ENCODE measurements at places on chromosomes 12 and 14.
A peak's percentile ranks its signal among the peaks of the same experiment; 100 is the strongest.

GRCh38 chr12:20716037-20716436, 20.9 kb downstream of the SLCO1C1 start:
- DNase-seq, result no peak

- DNase-seq, result no peak
These were observed 44.8 kb downstream of the FBXW8 start for GRCh38 chr12:116955382-116956021.

GRCh38 chr14:66315548-66315947, 170.6 kb upstream of the CCDC196 start:
- no peak for DNase-seq

GRCh38 chr12:67911275-67911600, 78.0 kb upstream of the IFNG-AS1 start:
- no peak for DNase-seq

DNA sequence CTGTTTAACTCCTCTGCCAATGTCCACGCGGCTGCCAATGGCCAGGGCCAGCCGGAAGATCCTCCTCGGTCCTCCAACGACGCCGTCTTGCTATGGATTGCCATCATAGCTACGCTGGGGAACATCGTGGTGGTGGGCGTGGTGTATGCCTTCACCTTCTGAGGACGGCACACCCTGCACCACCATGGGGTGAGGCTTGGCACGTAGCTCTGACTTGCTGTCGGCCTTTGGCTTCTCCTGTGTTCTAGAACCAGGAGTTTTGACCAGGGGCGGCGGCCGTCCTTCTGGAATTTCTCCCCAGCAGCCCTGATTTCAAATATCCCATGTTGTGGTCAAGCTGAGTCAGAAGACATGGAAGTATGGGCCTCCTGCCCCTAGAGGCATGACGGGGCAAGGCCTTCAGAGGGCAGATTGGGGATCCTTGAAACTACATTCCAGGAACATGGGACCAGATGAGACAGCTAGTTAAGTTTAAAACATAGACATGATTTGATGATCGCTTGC, 47.5 kb downstream of the C14orf132 start:
- DNase-seq, result no peak

DNA sequence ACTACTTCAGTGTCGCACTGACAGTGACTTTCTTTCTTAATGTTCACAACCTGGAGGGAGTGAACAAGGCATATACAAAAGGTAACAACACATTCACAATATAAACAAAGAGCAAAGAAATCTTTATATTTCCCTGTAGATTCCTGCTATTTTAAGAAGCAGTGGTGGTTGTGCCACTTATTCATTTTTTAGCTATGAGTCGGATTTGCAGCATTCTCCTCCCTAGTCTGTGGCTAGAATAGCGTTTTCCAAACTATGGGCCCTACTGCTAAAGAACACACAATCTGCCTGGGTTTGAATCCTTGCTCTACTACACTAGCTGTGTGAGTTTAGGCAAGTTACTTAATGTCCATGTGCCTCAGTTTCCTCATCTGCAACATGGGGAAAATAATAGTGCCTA, 18.6 kb upstream of the MDM1 start:
- DNase-seq, result no peak

- DNase-seq, result no peak
These were observed 11.3 kb upstream of the KCNH3 start for GRCh38 chr12:49527361-49528130.

GRCh38 chr12:14957551-14958168, 3.7 kb downstream of the ARHGDIB start:
- peak; percentile 33 for DNase-seq

DNA sequence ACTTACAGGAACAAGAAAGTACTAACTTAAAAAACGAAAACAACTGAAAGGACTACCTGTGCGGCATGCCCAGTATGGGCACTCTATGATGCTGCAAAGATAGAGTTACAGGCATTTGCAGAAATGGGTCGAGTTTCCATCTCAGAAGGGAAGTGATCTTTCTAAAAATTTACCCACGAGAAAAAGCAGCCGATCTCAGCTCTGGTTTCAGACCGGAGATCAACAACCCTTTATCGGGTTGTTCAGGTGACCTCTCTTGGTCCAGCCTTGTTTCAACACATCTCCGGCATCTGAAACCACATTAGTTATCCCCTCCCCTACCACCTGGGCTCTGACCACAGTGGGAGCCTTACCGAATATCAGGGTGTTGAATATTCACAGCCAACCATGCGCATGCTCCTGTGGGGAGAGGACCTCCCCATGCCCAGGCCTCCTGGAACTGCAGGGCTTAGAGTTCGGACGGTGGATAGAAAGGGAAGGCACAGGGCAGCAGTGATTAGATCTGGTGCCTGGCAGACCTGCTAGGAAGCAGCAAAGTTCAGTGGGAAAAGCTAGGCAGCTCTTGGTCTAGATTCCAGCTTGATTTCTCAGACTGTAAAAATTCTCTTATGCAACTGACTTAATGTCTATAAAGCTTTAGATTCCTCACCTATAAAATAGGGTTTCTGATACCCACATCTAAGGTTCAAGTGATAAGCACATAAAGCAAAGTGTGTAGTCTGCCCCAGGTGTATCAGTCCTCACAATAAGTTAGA, 906.0 kb downstream of the VRK1 start:
- no peak for DNase-seq

DNA sequence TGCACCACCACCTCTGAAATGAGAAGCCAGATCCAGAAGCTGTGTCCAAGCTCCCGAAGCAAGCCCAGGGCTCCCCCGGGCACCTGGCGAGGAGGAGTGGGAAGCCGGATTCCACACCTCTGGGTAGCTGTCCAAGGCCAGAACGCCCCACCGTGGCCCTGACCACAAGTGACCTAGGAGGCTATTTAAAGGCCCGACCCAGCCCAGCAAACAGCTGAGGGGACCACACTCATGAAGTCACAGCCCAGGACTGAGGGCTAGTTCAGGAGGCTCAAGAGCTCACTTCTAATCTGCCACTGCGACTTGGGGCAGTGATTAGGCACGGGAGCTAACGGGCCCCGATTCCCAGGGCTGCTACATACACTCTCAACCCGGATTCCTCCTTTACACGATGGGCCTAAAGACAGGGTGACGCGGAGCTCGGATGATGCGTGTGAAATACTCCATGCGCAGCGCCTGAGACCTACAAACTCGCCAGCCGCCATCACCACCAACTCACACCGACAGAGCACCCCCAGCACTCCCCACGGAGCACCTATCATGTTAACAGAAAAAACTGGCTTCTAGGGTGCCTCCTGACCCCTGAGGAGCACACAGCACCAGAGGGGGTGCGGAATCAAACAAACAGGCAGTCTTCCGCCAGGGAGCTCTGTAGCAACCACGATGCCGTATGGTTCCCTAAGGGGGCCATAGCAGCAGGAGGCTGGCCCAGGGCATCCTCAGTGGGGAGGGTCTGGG, 84.0 kb upstream of the GPR68 start:
- no peak for DNase-seq

- DNase-seq, result no peak
These were observed 6.9 kb downstream of the GALNT9 start for GRCh38 chr12:132322206-132323132.

GRCh38 chr12:16331998-16332397, 15.4 kb upstream of the MGST1 start:
- no peak for DNase-seq

DNA sequence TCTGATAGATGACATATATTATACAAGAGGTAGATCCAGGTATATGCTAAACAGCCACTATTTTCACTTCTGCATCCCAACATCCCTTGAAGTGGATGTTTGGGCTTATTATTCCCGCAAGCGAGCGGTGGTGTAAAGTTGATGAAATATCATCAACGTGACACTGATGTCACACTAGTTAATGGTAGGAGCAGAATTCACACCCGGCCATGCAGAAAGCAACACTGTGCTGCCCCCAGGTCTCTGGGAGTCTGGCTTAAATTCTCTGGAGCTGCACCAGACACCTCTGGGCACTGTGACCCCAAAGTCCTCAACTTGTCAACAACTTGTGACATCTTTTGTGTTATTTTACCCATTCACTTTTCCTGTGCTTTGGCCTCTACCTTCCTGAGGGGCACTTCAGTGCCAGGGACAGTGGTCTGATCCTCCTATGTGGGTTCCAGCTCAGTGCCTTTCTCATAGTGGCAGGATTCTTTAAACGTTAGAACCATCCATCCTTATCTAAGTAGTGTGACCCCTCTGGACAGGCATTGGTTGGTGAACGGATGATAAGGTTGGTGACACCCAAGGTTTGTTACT, 952 bp downstream of the DRAM1 start:
- peak; percentile 65 for DNase-seq

GRCh38 chr14:101823511-101824120, 62.1 kb downstream of the PPP2R5C start:
- DNase-seq, result peak; percentile 69

DNA sequence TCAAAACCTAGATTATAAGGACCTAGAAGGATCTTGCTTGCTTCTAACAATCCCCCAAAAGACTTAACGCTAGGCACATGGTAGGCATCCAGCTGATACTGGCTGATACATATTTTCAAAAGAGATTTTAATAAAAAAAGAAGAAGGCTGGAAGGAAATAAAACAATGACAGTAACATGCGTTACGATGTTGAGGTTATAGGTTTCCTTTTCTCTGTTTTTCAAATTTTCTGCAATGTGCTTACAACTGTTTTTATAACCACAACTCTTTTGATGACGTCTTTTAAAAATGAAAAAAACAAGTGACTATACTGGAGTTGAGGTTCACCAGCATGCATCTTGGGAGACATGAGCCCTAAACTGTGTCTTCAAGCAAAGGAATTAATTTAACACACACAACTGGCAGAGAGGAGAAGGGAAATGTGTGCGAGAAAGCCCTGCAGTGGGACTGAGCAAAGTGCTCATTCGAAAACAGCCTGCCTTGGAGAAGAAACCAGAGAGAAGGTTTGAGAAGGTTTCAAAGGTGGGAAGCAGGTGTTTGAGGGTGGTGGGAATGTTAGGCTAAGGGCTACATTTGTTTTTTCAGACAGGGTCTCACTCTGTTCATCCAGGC, 80.4 kb downstream of the DUSP16 start:
- DNase-seq, result no peak

DNA sequence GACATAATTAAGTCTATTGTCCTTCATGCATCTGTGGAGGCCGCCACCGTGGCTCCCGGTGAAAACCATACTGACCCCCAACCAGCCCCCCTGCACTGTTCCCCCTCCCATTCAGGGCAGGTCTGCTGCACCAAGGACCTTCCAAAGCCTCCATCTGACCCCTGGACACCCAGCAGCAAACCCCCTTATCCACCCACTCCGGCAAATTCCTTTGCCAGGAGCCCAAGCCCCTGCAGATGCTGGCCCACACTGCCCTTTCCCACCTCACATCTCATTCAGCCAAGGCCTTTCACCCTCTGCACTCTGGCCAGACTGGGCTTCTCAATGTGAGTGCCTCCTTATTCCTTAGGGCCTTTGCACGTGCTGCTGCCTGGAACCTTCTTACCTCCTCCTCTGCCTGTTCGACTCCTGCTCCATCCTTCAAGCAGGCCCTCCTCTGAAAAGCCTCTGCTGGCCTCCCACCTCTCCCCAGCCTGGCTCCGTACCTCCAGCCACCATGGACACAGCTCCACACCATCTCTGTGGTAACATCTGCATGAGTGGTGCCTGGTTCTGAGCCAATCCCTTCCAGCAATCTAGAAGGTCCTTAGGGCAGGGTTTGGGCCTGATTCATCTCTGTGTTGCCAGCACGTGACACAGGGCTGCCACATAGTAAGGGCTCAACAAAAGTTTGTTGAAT, 230.7 kb downstream of the BCL11B start:
- no peak for DNase-seq

DNA sequence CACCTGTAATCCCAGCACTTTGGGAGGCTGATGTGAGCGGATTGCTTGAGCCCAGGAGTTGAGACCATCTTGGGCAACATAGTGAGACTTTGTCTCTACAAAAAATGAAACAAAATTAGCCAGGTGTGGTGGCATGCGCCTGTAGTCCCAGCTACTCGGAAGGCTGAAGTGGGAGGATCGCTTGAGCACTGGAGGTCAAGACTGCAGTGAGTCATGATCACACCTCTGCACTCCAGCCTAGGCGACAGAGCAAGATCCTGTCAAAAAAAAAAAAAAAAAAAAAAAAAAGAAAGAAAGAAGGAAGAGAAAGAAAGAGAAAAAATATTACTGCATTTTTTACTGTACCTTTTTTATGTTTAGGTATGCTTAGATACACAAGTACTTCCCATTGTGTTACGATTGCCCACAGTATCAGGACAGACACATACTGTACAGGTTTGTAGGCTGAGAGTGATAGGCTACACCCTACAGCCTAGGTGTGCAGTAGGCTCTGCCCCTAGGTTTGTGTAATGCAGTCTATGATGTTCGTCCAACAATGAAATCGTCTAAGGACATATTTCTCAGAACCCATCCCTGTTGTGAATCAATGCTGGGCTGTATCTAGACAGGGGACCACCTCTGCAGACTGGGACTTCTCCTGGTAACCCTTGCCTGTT, 160.4 kb upstream of the PWP1 start:
- DNase-seq, result no peak

GRCh38 chr12:77549383-77550128, 281.1 kb upstream of the NAV3 start:
- no peak for DNase-seq

GRCh38 chr12:27460471-27460978, 14.0 kb downstream of the SMCO2 start:
- DNase-seq, result no peak

DNA sequence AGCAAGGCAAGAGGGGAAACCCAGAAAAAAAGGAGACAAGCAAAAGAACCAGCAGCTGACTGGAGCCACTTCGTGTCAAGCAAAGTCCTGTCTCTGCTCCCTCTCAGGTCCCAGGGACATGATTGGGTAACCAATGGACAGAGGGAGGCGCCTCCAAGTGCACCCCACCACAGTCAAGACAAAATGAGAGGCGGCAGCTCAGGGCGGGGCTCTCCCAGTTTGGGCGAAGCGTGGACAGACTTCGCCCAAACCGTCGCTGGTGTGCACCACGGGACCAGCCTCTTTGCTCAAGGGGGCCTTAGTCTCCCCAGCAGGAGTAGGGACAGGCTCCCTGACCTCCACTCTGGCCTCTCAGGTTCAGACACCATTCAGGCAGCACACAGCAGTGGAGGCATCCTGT, 1.5 kb upstream of the BEGAIN start:
- no peak for DNase-seq

DNA sequence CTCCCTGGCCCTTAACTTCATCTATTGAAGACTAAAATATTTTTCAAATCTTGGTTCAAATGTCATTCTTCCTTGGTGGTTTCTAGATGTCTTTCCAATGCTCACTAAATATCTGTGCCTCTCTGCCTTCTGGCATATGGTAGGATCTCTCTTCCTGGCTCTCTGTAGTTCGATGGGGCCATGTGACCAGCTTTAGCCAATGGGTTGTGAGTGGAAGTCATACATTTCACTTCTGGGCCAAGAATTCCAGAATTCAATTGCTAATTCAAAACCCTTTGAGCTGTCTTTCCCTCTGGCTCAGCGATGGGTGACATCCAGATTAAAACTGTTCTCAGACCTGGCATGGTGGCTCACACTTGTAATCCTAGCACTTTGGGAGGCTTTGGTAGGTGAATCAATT, 25.8 kb upstream of the CTDSP2 start:
- no peak for DNase-seq

GRCh38 chr12:125221602-125222001, 156.4 kb downstream of the AACS start:
- no peak for DNase-seq
